ENCODE measurements at places on chromosomes 7 and 10. TPM values are rescaled to one million over a fixed set of nuclear protein-coding genes. Genes with fewer than 3 reads are reported as not detected.

ACTR3C gene
- 12.8 TPM for total RNA-seq

MORN4 gene
- 3.1 TPM for total RNA-seq

RNF133 gene
- total RNA-seq: not detected

IL15RA gene
- 5.4 TPM for total RNA-seq

OR2A1 gene
- total RNA-seq: not detected

GNAT3 gene
- not detected for total RNA-seq

DNAJC12 gene
- not detected for total RNA-seq

DENND2A gene
- not detected for total RNA-seq

CCDC7 gene
- total RNA-seq: 94.5 TPM

MYL10 gene
- total RNA-seq: not detected

SAP25 gene
- total RNA-seq: 102 TPM

DNA sequence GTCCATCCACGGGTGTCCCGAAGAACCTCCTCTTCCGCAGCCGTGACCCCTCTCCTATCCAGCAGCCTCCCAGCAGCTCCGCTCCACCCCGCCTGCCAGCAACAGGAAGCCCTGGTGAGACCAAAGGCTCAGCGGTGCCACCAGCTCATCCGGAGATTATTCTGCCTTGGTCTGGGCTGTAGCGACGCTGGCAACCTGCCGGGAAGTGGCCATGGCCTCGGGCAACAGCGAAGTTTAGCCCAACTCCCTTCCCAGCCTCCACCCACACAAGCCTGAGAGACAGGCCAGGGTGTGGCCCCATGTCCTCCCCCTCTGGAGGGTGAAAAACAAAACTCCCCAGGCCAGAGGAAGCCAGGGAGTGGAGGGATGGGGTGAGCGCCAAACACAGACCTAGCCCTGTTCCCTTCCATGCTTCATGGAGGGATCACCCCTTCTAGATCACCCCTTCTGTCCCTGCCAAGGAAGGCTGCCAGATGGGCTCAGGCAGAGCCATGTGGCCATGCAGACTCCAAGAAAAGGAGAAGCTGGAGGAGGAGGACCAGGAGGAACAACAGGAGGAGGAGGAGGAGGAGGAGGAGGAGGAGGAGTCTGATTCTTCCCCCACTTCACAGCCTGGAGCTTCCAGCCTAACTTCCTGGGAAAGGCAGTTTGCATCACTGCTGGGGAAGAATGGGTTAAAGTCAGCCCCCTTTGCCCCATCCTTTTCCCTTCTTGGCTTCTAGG, 918 bp downstream of the CALHM2 start:
- peak; percentile 44 for DNase-seq
- H3K36me3 ChIP-seq: no peaks in the 10 kb centered on the region
- peak overlapping the region; percentile 96 for H3K4me3 ChIP-seq
- peak overlapping the region; percentile 76 for H3K27ac ChIP-seq
- no peaks in the 10 kb centered on the region for H3K27me3 ChIP-seq

- H3K4me1 ChIP-seq: peaks cover 2% of the 10 kb centered on the region
- no peaks in the 10 kb centered on the region for H3K36me3 ChIP-seq
- H3K4me3 ChIP-seq: no peak overlapping the region
- DNase-seq: no peak
- no peak overlapping the region for H3K27ac ChIP-seq
These were observed 112.1 kb upstream of the SDK1 start for GRCh38 chr7:3188946-3189345.

- peaks cover 69% of the 10 kb centered on the region for H3K4me1 ChIP-seq
- peaks cover 62% of the 10 kb centered on the region for H3K27me3 ChIP-seq
- H3K36me3 ChIP-seq: peaks cover 3% of the 10 kb centered on the region
- H3K27ac ChIP-seq: no peak overlapping the region
These were observed 797 bp upstream of the NKX2-3 start for GRCh38 chr10:99531696-99532593.

DNA sequence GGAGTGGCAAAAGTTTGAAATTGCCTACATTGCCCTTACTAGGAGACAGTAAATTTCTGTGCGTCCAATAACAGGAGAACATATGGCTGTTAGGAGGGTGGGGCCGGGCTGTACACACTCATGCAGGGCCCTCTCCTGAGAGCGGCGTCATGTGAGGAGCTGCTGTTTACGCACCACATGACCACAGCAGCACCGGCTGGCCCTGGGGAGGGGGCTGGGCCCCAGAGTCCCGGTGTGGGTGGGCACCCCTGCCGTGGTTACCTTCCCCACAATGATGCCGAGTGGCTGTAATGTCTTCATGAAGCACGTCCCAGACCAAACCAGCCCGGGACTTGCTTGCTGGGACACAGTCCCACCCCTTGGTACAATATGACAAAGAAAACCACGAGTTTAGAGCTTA, 308.7 kb downstream of the DNAJB6 start:
- no peaks in the 10 kb centered on the region for H3K27me3 ChIP-seq
- no peak for DNase-seq
- no peak overlapping the region for H3K27ac ChIP-seq

- H3K4me3 ChIP-seq: no peak overlapping the region
- DNase-seq: no peak
- no peaks in the 10 kb centered on the region for H3K36me3 ChIP-seq
- no peaks in the 10 kb centered on the region for H3K27me3 ChIP-seq
- H3K4me1 ChIP-seq: peaks cover 2% of the 10 kb centered on the region
- H3K27ac ChIP-seq: no peak overlapping the region
These were observed 317.1 kb upstream of the KLF6 start for GRCh38 chr10:4101918-4102654.

GRCh38 chr7:157702311-157703023, 365.7 kb downstream of the DNAJB6 start:
- no peak overlapping the region for H3K27ac ChIP-seq
- H3K4me1 ChIP-seq: peaks cover 3% of the 10 kb centered on the region
- H3K27me3 ChIP-seq: peaks cover 63% of the 10 kb centered on the region
- H3K4me3 ChIP-seq: no peak overlapping the region

- no peak for DNase-seq
- no peaks in the 10 kb centered on the region for H3K27me3 ChIP-seq
- H3K4me3 ChIP-seq: no peak overlapping the region
- no peak overlapping the region for H3K27ac ChIP-seq
- H3K36me3 ChIP-seq: no peaks in the 10 kb centered on the region
- H3K4me1 ChIP-seq: no peaks in the 10 kb centered on the region
These were observed 234.7 kb upstream of the MDFIC start for GRCh38 chr7:114687238-114687637.

- DNase-seq: no peak
- H3K36me3 ChIP-seq: no peaks in the 10 kb centered on the region
- no peaks in the 10 kb centered on the region for H3K27me3 ChIP-seq
- no peak overlapping the region for H3K4me3 ChIP-seq
- H3K27ac ChIP-seq: no peak overlapping the region
These were observed 991.5 kb downstream of the NRG3 start for GRCh38 chr10:82866424-82867020.

DNA sequence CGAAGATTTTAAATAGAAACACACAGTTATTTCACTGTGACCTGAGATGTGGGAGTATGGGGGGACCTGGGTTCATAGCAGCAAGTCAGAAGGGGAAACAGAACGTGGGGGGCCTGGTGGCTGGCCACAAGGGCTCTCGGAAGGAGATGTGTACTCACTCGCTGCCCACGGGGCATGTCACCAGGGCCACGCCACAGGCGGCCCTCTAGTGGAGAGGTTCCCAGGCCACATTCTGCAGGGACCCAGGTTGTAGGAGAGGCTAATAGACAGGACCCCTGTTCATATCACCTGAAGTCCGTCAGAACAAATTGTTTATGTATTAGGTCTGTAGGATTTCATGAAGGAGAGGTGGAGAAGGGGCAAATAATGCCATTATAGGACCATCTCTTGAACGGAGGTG, 25.1 kb upstream of the SVOPL start:
- no peak overlapping the region for H3K4me3 ChIP-seq
- H3K36me3 ChIP-seq: no peaks in the 10 kb centered on the region
- no peak overlapping the region for H3K27ac ChIP-seq
- no peak for DNase-seq

- no peak overlapping the region for H3K4me3 ChIP-seq
- no peak for DNase-seq
- peaks cover 27% of the 10 kb centered on the region for H3K36me3 ChIP-seq
These were observed 757.1 kb downstream of the INHBA start for GRCh38 chr7:40945788-40946187.

GRCh38 chr10:25182636-25183035, 7.8 kb downstream of the GPR158 start:
- no peaks in the 10 kb centered on the region for H3K36me3 ChIP-seq
- peaks cover 13% of the 10 kb centered on the region for H3K27me3 ChIP-seq
- H3K4me1 ChIP-seq: no peaks in the 10 kb centered on the region
- no peak overlapping the region for H3K27ac ChIP-seq

DNA sequence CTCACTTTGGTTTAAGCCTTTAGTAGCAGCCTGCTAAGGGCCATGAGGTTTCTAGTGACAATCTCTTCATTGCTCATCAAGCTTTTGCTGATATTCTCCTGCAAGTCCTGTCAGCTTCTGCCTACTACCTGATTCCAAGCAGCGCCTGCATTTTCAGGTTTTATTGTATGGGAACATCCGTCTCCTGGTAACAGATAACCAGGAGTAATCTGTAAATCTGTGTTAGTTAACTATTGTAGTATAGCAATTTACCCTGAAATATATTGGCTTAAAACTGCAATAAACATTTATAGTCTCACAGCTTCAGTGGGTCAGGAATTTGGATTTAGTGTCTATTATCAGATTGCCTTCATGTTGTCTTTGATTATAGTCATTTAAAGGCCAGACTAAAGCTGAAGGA, 94.0 kb downstream of the MLLT10 start:
- no peak overlapping the region for H3K4me3 ChIP-seq
- peaks cover 32% of the 10 kb centered on the region for H3K4me1 ChIP-seq
- no peak for DNase-seq
- H3K27me3 ChIP-seq: no peaks in the 10 kb centered on the region

GRCh38 chr7:42770114-42770513, 141.8 kb downstream of the C7orf25 start:
- no peak overlapping the region for H3K27ac ChIP-seq
- no peak for DNase-seq
- no peaks in the 10 kb centered on the region for H3K36me3 ChIP-seq
- H3K4me1 ChIP-seq: no peaks in the 10 kb centered on the region

GRCh38 chr7:74121401-74122249, 38.0 kb downstream of the LIMK1 start:
- peaks cover 10% of the 10 kb centered on the region for H3K36me3 ChIP-seq
- H3K4me3 ChIP-seq: no peak overlapping the region
- no peak for DNase-seq
- H3K4me1 ChIP-seq: no peaks in the 10 kb centered on the region
- no peaks in the 10 kb centered on the region for H3K27me3 ChIP-seq

DNA sequence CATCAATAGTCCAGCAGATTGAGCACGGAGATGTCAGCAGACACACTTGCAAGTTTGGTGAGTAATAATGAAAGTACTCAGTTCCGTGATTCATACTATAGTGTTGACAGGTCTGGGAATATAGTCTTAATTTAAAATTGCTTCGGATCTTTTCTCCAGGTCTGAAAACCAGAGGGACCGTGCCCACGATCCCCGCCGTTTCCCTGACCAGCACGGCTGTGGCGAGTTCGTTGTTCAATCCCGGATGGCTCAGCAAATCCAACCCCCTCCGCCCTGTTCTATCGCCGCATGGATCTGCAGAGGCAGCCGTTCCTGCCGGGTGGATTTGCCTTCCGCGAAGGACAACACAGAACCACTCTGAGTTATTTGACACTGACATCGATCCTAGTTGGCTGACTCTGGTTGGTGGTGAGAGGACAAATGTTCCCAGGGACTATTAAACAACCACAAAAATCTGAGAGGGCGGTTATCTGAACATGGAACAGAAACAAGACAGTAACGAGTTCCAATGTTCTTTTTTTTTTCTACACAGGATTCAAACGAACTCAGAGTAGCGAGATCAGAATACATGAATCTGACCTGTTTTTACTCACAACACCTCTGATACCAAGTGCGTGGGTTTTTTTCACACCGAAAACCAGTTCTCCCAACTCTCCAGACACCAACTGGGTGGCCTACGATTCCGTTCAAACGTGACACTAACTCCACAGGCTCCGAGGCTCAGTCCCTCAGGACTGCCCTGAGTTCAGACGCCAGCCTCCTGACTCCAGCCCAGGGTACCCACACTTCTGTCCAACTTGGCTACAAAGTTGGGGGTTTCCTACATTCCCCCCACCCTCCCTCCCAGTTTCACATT, 52.7 kb downstream of the RBM17 start:
- peaks cover 10% of the 10 kb centered on the region for H3K4me1 ChIP-seq
- H3K27ac ChIP-seq: peak overlapping the region; percentile 60

- H3K4me3 ChIP-seq: no peak overlapping the region
- no peak overlapping the region for H3K27ac ChIP-seq
- DNase-seq: no peak
- H3K36me3 ChIP-seq: no peaks in the 10 kb centered on the region
- H3K4me1 ChIP-seq: no peaks in the 10 kb centered on the region
- H3K27me3 ChIP-seq: no peaks in the 10 kb centered on the region
These were observed 30.0 kb downstream of the TSPAN15 start for GRCh38 chr10:69481305-69481704.

DNA sequence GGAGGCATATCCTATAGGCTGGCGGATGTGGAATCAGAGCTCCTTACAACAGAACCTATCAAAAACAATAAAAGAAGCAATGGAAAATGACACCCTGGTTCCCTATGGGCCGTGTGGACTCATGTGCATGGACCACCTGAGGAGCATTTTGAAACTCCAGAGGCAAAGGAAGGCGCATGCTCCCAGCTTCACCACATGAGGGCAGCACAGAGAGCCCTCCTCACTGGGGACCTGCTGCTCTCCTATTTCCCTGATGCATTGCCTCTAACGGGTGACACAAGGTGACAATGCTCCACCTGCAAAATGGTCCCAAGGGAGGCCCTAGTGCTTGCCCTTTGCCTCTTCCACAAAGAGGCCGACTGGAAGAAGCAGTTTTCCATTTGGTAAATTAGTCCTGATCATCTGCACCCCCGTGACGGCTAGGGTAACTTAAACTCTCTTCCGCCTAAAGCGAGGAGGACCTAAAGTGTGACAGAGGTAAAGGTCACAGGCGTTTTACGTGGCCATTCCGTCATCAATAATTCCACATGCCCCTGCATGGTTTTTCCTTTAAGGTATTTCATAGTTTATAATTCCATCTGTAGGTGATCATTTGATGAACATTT, 67.7 kb downstream of the GPAM start:
- no peaks in the 10 kb centered on the region for H3K4me1 ChIP-seq
- no peaks in the 10 kb centered on the region for H3K36me3 ChIP-seq
- no peak overlapping the region for H3K27ac ChIP-seq
- H3K4me3 ChIP-seq: no peak overlapping the region

- H3K4me3 ChIP-seq: no peak overlapping the region
- no peaks in the 10 kb centered on the region for H3K27me3 ChIP-seq
- H3K36me3 ChIP-seq: no peaks in the 10 kb centered on the region
- peaks cover 6% of the 10 kb centered on the region for H3K4me1 ChIP-seq
These were observed 59.3 kb downstream of the C10orf105 start for GRCh38 chr10:71660313-71660712.

GRCh38 chr7:157446322-157446721, 109.5 kb downstream of the DNAJB6 start:
- H3K4me1 ChIP-seq: no peaks in the 10 kb centered on the region
- no peak overlapping the region for H3K27ac ChIP-seq
- no peaks in the 10 kb centered on the region for H3K36me3 ChIP-seq
- no peak overlapping the region for H3K4me3 ChIP-seq
- H3K27me3 ChIP-seq: no peaks in the 10 kb centered on the region

All from naive thymus-derived CD8-positive, alpha-beta T cell (primary cell).